Head of caudate nucleus (tissue), 42 donors: ENCODE measurements at places on chromosomes 2 and 18.
A peak's percentile ranks its signal among the peaks of the same experiment; 100 is the strongest.

GRCh38 chr2:235896061-235896460 is 272.1 kb downstream of the GBX2 start:
- DNase-seq: no peak

GRCh38 chr2:119647440-119648169 is 31.4 kb upstream of the TMEM177 start:
- no peak for DNase-seq

- DNase-seq: no peak
These were observed 124.8 kb upstream of the ITGB6 start for GRCh38 chr2:160324917-160325316.

GRCh38 chr2:127630096-127630863 is 15.7 kb upstream of the GPR17 start:
- no peak for DNase-seq

- DNase-seq: no peak
These were observed 185.9 kb upstream of the KLHL14 start for GRCh38 chr18:32958746-32959145.

DNA sequence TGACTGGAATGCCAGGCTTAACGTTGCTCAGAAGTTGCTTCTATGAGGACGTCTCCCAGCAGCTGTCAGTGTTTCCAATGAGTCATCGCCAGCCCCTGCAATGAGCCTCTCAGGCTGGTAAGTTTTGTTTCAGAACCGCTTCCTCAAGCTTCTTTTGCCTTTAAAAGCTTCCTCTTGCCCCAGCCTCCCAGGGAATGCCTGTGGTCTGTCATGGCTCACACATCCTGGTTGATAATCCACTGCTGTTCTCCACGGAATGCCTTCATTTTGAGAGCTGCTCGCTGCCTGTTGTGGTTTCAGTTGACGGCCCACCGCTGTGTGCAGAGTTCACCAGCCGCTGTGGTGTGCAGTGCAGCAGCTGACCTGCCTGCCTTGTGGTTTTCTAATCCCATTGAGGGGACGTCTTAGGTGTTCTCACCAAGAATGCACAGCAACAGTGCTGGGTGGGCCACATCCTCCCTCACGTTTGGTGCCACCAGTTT is 96.4 kb downstream of the RTP5 start:
- peak; percentile 56 for DNase-seq

DNA sequence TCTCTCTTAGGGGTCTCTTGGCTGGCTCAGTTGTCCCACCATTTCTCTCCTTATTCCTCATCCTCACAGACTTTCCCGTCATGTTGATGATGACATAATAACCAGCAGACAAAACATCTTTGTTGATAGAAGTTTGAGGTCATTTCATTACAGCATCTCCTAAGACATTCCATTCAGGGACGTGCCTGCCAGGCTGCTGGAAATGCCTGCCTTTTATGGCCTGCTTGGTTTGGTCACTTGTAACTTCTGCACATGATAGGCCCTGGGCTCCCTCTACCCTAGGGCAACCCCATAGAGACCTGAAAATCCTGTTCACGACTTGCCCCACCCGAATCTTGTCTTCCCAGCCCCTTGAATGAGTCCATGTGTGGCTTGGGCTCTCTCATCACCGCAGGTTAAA is 81.7 kb downstream of the SDC1 start:
- no peak for DNase-seq
